ENCODE measurements at places on chromosomes 6 and 20. TPM values are rescaled to one million over a fixed set of nuclear protein-coding genes. Genes with fewer than 3 reads are reported as not detected.
A peak's percentile ranks its signal among the peaks of the same experiment; 100 is the strongest.

- H3K4me3 ChIP-seq: no peak overlapping the region
- no peaks in the 10 kb centered on the region for H3K27me3 ChIP-seq
- no peaks in the 10 kb centered on the region for H3K4me1 ChIP-seq
- H3K27ac ChIP-seq: no peak overlapping the region
Observed at GRCh38 chr6:168828035-168828434, 387.1 kb downstream of the SMOC2 start.

The NOX3 gene
- polyA plus RNA-seq: not detected

DNA sequence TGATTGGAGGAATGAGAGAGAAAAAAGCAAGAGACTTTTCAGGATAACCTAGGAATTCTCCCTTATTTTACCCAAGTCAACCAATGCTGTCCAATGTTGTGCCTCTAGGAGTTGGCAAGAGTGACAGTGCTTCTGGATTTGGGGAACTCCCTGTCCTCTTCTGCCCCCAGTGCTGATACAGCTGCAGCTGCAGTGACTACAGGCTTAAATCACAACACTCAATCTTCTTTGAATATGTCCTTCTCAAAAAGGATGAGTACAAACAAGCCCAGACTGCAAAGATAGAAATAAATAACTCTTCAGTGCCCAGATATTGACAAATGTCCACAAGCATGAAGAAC lies 141.0 kb upstream of the COL21A1 start:
- DNase-seq: no peak
- H3K27ac ChIP-seq: no peak overlapping the region
- H3K27me3 ChIP-seq: no peaks in the 10 kb centered on the region
- no peaks in the 10 kb centered on the region for H3K4me1 ChIP-seq
- no peaks in the 10 kb centered on the region for H3K36me3 ChIP-seq

- no peak overlapping the region for H3K27ac ChIP-seq
- H3K27me3 ChIP-seq: no peaks in the 10 kb centered on the region
- no peak for DNase-seq
- no peak overlapping the region for H3K4me3 ChIP-seq
- H3K4me1 ChIP-seq: no peaks in the 10 kb centered on the region
- no peaks in the 10 kb centered on the region for H3K36me3 ChIP-seq
Observed at GRCh38 chr20:39829256-39829655, 859.8 kb downstream of the MAFB start.

GRCh38 chr6:107342144-107342543 lies 117.2 kb downstream of the PDSS2 start:
- no peak overlapping the region for H3K4me3 ChIP-seq
- H3K4me1 ChIP-seq: no peaks in the 10 kb centered on the region
- no peaks in the 10 kb centered on the region for H3K27me3 ChIP-seq
- H3K36me3 ChIP-seq: no peaks in the 10 kb centered on the region
- DNase-seq: no peak
- no peak overlapping the region for H3K27ac ChIP-seq

The HUS1B gene
- polyA plus RNA-seq: 0.30 TPM

- H3K4me3 ChIP-seq: no peak overlapping the region
- peaks cover 2% of the 10 kb centered on the region for H3K4me1 ChIP-seq
- no peak for DNase-seq
- no peaks in the 10 kb centered on the region for H3K36me3 ChIP-seq
- no peaks in the 10 kb centered on the region for H3K27me3 ChIP-seq
Observed at GRCh38 chr6:21079468-21080048, 514.0 kb upstream of the SOX4 start.

The ADGRG6 gene
- polyA plus RNA-seq: 1.6 TPM

- DNase-seq: no peak
- H3K27me3 ChIP-seq: no peaks in the 10 kb centered on the region
Observed at GRCh38 chr6:16306334-16306733, 67.9 kb downstream of the GMPR start.

The TSBP1 gene
- not detected for polyA plus RNA-seq

The UST gene
- polyA plus RNA-seq: 4.3 TPM

The TEAD3 gene
- polyA plus RNA-seq: 8.5 TPM

DNA sequence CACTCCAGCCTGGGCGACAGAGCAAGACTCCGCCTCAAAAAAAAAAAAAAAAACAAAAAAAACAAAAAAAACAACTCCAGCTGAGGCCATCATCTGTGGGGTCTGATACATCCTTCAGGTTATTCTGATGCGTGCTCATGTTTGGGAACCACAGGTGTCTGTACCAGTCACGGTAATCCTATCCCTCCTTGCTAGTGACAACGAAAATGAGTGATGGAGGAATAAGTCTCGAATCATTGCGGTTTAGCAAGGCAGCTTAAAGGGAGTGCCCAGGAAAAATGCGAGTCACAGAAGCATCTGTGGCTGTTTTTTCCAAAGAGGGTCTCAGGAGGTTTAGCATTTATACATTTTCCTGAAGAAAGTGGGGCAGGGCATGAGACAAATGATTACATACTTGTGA lies 48.8 kb downstream of the MCUR1 start:
- DNase-seq: no peak
- H3K4me1 ChIP-seq: no peaks in the 10 kb centered on the region
- no peak overlapping the region for H3K4me3 ChIP-seq
- no peak overlapping the region for H3K27ac ChIP-seq
- H3K27me3 ChIP-seq: no peaks in the 10 kb centered on the region
- H3K36me3 ChIP-seq: no peaks in the 10 kb centered on the region

DNA sequence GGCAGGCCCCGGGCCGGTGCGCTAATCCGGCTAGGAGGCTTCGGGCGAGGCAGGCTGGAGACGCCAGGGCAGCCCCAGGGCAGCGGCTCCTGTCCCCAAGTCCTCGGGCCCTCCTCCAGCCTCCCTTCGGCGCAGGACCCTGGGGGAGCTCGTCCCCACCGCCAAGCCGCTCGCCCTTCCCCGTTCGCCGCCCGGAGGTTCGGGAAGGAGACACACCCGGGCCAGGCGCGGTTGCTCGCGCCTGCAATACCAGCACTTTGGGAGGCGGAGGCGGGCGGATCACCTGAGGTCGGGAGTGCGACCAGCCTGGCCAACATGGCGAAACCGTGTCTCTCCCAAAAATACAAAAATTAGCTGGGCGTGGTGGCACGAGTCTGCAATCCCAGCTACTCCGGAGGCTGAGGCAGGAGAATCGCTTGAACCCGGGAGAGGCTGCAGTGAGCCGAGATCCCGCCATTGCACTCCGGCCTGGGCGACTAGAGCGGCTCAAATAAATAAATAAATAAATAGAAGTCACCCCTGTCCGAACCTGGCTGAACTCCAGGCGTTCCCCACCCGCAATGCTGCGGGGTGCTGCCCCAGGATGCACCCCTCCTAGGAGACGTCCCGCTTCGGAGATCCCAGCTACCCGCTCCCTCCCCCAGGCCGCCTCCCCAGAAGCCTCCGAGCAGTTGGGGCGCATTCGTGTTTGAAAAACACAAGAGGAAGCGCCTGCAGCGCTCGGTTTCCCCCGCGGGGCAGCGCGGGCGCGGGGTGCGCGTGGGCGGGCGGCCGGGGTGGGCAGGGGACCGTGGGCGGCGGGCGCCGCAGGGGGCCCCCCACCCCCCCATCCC lies 27.5 kb downstream of the SERPINB9 start:
- no peaks in the 10 kb centered on the region for H3K4me1 ChIP-seq
- peak; percentile 84 for DNase-seq
- no peaks in the 10 kb centered on the region for H3K36me3 ChIP-seq
- no peaks in the 10 kb centered on the region for H3K27me3 ChIP-seq
- peak overlapping the region; percentile 49 for H3K27ac ChIP-seq

The ACTL10 gene
- polyA plus RNA-seq: 2.2 TPM

The ZSCAN31 gene
- polyA plus RNA-seq: 10.5 TPM

DNA sequence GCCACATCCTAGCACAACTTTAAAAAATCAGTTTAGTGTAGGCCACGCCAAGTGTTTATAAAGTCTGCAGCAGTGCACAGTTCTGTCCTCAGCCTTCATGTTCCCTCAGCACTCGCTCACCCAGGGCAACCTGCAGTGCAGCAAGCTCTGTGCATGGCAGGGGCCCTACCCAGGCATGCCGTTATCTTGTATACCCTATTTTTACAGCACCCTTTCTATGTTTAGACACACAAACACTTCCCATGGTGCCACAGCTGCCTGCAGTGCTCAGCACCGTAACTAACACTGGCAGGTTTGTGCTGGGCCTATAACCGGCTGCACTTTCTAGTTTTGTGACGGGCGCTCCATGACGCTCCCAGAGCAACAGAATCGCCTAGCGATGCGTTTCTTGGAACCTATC lies 43.8 kb downstream of the ZBTB46 start:
- no peaks in the 10 kb centered on the region for H3K4me1 ChIP-seq
- no peaks in the 10 kb centered on the region for H3K27me3 ChIP-seq
- no peak overlapping the region for H3K27ac ChIP-seq
- DNase-seq: no peak

DNA sequence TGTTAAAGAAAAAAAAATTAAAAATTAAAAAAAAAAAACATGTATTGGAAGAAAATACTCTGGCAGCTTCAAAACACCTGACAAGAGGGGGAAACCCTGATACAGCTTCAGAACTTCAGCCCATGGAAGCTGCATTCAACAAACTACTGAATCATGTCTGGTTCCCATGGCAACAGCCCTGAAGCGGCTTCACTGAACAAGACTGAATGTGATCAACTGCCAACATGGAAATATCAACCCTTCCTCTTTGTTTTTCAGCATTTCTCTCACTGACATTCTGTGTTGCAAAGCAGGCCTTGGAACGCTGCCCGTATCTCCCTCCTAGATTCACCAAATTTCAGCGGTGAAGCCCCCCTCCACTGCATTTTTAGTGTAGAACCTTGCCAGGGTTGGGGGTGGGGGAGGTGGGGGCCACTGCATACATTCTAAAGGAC lies 91.3 kb upstream of the SHLD1 start:
- H3K4me3 ChIP-seq: no peak overlapping the region
- DNase-seq: peak; percentile 33
- H3K27ac ChIP-seq: peak overlapping the region; percentile 62
- H3K4me1 ChIP-seq: no peaks in the 10 kb centered on the region
- H3K36me3 ChIP-seq: no peaks in the 10 kb centered on the region

The TTLL9 gene
- 0.68 TPM for polyA plus RNA-seq

All from pancreas (tissue), 10 donors.